Hematopoietic multipotent progenitor cell treated with erythropoietin and hydrocortisone succinate and interleukin-3 and kit ligand, for 4 days (in vitro differentiated cells): ENCODE measurements at places on chromosomes 6 and 20.

- DNase-seq, result no peak
These were observed 64.3 kb upstream of the SIRPG start for GRCh38 chr20:1721687-1722512.

DNA sequence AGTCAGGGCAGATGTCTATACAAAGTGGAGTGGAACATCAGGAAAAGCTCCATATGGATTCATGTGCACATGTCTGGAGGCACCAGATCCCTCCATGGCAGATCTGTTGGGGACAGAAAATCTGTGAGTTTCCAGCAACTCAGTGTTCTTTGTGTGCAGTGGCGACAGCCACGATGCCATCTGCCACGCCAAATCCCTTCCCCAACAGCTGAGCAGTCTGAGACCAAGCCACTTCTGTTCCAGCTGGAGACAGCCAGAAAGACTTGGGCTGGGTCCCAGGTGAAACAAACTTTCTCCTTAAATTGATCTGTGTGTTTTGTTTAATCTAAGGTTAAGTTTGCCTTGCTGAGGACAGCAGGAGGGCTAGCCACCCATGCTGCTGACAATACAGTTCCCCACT is 22.9 kb downstream of the FKBP1A start:
- no peak for DNase-seq

GRCh38 chr6:167828325-167828956 is 1.7 kb downstream of the AFDN start:
- no peak for DNase-seq

DNA sequence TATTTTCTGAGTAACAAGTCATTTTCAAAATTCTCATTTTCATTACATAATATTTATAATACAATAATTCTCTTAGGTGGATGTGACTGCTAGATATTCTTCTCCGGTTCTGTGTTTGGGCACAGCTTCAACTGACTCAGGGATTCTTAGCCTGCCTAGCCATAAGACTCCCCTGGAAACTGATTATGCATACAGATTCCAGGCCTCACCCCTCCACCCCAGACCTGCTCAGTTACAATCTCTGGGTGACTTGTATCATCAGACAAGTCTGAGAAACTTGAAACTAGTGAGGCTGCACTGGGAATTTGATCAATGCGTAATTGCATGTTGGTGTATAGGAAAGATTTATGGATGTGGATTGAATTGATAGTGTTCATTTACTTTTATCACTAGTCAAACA is 25.4 kb downstream of the FLRT3 start:
- no peak for DNase-seq

DNA sequence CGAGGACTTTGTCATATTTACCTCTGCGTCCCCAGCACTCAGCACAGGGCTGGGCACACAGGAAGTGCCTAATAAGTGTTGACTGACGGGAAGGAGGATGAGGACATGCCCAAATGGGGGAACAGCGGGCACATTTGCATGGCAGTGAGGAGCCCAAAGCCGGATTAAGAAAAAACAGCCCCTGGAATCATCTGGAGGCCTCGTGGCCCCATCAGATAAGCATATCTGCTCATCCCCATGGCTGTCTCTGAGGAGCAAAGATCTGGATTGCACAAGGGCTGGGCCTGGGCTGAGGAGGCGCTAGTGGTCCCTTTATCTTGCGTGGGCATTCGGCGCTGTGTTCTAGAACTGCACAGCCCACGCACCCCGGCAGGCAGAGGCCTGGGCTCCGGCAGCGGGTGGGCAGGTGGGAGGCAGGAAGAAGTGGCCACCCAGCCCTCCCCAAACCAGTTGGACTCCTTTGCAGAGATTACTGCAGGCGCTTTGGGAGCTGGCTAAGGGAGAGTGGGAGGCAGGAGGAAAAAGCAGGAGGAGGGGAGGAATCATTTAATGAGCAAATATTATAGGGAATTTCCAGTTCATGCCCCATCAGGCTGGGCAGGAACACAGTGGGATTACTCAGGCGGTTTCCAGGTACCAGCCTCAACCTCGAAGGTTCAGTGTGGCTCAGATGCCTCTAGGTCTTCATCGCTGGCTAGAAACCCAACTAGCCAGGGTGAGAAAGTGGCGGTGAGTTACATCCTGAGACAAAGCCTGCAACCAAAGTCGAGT is 108.1 kb downstream of the CEBPB start:
- DNase-seq, result peak; percentile 72

DNA sequence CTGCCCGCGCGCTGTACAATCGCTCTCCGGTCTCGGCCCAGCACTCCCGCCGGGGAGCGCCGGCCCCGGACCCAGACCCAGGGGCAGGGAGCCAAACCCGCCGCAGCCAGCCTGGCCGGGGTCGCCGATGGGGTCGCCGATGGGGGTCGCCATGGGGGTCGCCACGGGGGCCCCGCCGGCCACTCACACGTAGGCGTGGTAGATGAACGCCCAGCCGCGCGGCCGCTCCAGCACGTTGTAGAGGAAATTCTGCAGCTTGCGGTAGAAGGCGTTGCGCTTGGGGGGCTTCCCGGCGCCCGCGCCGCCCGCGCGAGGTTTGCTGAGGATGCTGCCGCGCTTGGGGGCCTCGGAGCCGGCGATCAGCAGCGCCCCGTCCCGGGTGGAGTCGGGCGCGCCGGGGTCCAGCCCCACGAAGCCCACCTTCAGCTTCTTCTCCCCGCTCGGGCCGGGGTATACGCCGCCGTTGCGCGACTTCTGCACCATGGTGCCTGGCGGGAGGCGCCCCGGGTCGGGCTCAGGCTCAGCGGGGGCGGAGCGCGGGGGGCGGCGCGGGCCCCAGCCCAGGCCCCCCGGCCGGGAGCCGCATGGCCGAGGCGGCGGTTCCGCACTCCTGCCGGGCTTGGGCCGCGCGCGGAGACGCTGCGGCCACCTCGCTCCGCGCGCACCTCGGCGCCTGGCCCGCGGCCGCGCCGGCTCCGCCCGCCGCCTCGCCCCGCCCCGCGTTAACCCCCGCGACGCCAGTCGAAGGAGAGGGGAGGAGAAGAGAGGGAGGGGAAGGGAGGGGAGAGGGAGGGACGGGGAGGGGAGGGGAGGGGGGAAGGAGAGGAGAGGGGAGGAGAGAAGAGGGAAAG is at the start of gene KCNQ2:
Gene KCNQ2, minus strand, starts transcription at position 675 of the 851 bp plus-strand sequence. Its CDS starts 192 bp downstream, at position 483.
- DNase-seq, result no peak

DNA sequence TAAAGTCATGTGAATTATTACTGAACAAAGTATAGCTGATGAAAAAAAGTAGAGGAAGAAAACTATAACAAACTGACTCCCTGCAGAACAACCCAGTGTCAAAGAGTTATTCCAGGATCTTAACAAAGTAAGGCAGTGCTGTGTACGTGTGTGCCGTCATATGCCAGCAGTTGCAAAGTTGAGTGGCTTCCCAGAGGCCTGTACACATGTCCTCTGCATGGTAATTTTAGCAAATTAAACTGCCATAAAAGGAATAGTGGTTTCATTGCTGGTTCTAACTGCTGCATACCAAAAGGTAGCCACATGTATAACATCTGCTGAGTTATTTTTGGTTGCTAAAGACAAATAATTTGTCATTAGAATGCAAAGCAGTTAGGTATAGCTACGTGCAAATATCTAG is 44.8 kb downstream of the RIPOR2 start:
- DNase-seq, result no peak

- DNase-seq, result no peak
These were observed 87.4 kb downstream of the PCSK2 start for GRCh38 chr20:17314264-17314663.
